ENCODE measurements at places on chromosomes 3 and 15. TPM values are rescaled to one million over a fixed set of nuclear protein-coding genes. Genes with fewer than 3 reads are reported as not detected.

DNA sequence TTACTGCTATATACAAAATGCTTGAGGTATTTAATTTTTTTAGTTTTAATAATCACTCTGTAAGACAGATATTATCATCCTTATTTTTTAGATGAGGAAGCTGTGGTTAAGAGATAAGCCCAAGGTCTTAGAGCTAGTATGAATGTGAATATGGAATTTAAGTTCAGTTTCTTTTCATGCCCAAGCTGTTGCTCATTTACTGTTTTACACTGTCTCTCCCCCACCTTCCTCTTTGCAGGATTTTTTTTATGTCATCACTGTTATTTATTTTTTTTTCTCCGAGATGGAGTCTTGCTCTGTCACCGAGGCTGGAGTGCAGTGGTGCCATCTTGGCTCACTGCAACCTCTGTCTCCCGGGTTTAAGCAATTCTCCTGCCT is 22.5 kb downstream of the MAP2K5 start:
- DNase-seq = no peak

- no peak for DNase-seq
Measured at GRCh38 chr3:191070201-191070600, 128.8 kb upstream of the OSTN start.

GRCh38 chr3:61356685-61357084 is 105.4 kb upstream of the FHIT start:
- DNase-seq = no peak

DNA sequence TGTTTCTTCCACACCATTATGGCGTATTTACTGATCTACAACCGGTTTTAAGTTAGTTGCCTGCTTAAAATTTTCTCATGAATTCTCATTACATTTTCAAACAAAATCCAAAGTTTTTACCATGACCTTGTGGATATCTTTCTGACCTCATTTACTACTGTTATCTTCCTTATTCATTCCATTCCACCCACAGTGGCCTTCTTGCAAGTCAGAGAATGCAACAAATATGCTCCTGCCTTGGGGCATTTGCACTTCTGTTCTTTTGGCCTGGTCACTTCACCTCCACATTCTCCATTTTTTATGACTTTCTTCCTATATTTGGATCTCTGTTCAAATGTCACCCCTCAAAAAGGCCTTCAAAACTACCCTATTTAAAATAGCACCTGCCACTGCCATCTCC is 8.8 kb upstream of the SLC15A2 start:
- no peak for DNase-seq

Gene GPR62
- 0.18 TPM for polyA plus RNA-seq

- DNase-seq = no peak
Measured at GRCh38 chr15:98586066-98586465, 62.3 kb upstream of the IGF1R start.

DNA sequence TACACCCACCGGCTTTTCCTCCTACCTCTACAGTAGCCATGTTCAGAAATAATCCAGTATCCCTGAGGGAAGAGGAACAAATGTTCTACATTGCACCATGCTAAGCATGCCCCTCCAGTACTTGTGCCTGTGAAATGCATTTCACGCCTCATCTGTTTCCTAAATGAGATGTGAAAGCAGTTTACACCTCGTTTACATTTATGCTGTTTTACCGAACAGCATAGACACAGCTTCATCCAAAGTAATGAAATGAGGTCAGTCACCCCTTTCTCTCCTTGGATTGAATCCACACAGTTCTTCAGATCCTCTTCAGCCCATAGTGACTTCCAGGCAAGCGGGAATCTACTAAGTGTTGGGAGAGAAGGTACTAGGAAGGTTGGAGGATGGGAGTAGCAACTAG is 514.3 kb downstream of the PDCD6IP start:
- DNase-seq = no peak

DNA sequence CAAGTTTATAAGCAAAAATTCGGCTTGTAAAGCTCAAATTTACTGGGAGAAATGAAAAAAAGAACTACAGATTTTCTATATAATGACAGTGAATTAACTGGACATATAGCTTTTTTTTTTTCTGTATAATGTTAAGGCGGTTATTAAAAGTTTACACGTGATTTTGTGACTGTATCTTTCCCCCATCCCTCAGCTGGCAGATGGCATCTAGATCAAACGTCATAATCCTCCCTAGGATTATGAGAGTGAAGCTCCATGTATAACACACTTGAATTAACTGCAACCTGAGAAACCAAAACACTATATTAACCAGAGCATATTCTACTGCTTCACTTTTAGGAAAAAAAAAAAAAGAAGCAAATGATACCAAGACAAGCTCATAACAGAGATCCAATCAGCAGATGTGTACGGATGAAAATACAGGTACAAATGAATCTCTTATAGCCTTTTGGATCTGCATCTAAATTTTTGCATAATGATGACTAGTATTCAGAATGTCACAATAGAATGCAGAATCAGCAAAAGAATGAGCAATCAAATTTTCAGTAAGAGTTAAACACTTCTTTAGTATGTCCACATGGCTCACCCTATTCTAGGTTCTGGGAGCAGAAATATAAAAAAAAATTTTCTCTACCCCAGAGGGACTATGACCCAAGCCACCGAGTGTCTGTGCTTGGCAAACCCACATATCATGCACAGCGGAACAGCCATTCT is 12.4 kb downstream of the MOBP start:
- DNase-seq = no peak

DNA sequence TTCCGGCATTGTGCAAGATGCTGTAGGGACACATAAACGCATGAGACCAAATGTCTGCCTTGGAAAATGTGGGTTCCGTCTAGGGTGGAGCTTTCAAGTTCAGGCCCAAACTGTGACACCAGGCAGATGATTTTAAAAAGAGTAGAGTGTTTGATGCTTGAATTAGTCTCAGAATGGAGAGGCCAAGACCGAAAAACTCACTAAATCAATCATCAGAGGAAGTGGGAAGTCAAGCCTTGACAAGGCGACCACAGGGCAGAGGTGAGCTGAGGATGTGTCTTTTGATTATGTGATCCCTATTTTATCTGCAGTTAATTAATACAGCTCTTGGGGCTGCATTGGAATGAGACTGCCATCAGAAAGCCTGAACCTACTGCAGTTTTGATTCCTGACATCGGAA is 275.4 kb downstream of the ABHD5 start:
- no peak for DNase-seq

DNA sequence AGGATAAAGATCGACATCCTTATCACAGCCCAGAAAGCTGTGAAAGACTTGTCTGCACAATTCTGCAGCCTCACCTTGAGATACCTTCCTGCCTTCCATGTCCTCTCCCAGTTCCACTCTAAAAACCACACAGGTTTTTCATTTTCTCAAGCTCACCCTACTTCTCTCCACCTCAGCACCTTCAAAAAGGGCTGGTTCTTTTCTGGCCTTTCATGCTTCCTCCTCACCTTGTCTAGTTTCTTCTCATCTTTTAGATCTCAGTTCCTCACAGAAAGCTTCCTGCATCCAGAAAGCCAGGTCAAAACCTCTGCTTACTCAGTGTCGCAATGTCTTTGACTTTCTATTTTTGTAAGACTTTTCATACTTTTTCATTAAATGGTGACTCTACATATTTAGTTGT is 140.2 kb upstream of the STT3B start:
- DNase-seq = no peak

- DNase-seq = peak; percentile 25
Measured at GRCh38 chr3:55484191-55484689, 2.9 kb downstream of the WNT5A start.

DNA sequence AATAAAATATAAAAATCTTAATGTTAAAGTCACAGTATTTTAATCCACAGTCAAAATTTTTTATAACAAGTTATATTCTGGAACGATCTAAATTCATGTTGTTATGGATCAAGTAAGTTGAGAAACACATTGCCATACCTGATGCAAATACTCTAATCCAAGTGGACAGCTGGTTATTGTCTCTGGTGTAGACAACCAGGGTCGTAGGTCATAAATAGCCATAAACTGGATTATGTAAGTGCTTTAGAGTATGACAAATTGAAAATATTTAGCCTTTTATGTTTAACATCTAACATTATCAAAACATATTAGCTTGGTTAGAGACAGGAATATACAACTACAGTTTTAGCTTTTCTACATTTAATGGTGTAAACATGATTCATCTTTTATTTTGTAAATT is 53.0 kb downstream of the PLSCR2 start:
- no peak for DNase-seq

DNA sequence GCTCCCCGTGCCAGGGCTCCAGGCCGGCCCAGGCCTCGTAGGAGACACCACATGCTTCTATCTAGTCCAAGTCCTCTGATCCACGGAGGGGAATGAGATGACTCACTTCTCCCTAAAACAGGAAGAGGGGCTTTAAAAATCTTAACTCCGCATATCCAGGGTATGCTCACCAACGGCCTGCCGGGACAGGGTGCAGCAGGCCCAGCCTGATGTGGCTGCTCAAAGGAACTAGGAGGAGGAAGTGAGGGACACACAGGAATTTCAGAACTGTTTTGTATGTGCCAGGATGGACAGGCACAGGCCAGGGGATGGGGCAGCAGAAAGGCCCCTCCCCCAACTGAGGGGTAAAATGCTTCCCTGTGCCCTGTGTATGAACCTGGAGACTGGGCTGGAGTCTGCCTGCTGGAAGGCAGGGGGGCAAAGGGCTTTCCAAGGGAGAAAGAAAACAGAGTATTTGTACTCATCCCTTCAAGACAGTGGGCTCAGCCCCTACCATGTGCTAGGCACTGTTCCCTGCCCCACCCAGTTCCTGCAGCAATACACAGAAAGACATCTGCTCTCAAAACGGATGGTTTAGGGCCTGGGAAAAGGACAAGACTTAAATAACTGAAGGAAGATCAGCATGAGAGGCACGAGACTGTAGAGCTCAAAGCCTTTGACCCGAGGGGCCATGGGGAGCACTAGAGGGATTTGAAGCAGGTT is 22.1 kb downstream of the CHDH start:
- no peak for DNase-seq

DNA sequence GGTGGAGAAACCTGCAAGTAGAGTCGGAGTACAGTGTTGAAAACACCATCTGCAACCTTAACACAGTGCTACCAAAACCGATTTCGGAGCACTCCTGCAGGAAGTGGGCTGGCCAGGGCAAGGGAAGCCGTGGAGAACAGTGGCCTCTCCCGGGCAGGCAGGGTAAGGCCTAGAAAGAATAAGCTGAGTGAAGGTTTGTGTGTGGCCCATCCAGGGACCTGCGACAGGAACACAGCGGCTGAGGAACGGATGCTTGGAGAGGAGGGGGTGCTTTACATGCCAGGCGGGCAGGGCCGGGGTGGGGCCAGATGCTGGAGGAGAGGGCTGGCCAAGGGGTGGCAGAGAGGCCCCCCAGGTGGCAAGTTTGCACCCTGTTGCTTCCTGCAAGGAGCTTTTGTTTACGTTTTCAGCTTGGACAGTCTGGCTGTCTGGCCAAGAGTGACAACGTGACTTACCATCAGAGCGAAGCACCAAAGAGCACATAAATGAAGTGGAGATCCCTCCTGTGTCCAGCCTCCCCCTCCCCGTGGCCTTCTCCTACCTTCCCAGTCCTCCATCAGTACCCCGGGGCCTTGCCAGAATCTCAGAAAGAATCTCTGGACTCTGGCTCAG is 156.5 kb downstream of the PGPEP1L start:
- peak; percentile 87 for DNase-seq

Gene FAM3D
- 0.41 TPM for polyA plus RNA-seq

Gene EPHB3
- polyA plus RNA-seq = 2.6 TPM

DNA sequence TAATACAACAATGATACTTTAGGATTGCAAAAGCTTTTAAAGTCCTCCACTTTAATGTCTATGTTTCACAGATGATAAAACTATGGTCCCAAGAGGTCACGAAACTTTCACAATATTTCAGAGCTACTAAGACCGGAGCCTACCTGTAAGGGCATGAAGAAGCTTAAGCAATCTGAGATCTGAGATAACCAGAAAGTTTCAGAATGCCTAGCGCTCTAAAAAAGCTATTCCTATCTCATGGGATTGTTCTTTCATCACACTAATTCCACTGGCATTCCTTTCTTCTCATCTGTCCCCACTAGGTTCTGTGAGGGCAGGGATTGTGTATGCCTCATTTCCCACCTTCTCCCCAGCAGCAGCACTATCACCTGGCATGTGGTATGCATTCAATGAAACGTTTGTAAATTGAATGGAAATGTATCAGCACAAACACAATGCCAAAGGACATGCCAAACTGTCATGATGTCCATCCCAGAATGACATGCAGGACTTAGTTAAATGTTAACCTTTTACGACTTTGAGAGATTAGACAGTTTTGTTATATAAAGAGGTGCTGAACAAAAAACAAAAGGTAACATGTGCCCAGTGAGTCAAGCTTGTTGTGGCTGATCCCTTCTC is 104.7 kb upstream of the NR2F2 start:
- DNase-seq = no peak

GRCh38 chr3:55480911-55481743 is 6.0 kb downstream of the WNT5A start:
- DNase-seq = peak; percentile 29

DNA sequence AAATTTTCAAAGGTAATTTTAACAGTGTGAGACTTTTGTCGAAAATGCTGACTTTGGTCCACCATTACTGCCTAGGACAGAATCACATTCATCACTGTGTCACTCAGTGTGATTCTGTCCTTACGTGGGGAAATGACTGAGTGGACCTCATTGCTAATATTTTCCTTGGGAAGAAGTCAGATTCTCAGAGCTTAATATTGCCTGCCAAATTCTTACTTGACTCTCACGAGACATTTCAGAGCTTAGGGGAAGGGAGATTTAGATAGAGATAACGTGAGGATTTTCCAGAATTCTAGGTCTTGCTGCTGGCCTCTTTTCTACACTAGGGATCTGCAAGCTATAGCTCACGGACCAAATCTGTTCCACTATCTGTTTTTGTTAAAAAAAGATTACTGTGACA is 270.4 kb downstream of the SUCLG2 start:
- DNase-seq = no peak

- no peak for DNase-seq
Measured at GRCh38 chr3:110814170-110815007, 257.2 kb upstream of the NECTIN3 start.

- no peak for DNase-seq
Measured at GRCh38 chr3:71228156-71228866, 355.2 kb downstream of the FOXP1 start.

GRCh38 chr15:96342406-96343112 is 12.1 kb downstream of the NR2F2 start:
- DNase-seq = no peak

Data from testis (tissue), 5 donors.